ENCODE measurements at places on chromosomes 7 and 10. TPM values are rescaled to one million over a fixed set of nuclear protein-coding genes. Genes with fewer than 3 reads are reported as not detected.

The CPEB3 gene
- total RNA-seq: 6.8 TPM

The HTRA1 gene
- 108 TPM for total RNA-seq

DNA sequence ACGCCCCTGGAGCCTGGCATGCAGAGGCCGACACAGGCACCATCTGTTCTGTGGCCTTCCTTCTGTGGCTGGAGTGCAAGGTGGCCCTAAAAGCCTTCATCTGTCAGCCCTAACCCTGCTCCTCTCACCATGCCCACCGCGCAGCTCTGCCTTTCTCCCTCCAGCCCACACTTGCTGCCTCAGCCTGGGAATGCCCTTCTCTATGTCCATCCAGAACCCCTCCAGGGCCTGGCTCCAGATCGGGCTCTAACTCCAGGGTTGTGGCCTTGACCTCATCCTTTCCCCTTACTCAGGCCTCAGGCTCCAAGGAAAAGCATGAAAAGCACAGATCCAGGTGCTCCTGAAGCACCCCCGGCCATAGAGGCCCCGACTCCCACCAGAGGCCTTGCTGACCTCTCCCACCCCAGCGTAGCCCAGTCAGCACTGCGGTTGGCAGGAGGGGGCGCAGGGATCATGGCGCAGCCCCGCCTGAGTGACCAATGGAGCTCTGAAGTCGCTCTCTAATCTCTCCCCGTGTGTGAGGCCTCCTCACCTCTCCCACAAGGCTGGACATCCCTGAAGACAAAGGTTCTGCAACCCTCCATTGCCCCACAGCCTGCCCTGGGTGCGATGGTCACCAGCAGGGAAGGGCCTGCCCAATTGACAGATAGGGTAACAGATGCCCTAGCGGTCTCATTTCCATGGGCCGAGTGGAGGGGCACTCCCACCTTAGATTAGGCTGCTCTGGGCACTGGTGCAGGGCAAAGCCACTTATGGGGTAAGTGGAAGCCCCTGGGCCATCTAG, 9.2 kb downstream of the ZCCHC24 start:
- no peaks in the 10 kb centered on the region for H3K27me3 ChIP-seq
- H3K4me1 ChIP-seq: peaks cover 100% of the 10 kb centered on the region
- peak overlapping the region; percentile 96 for H3K27ac ChIP-seq
- no peak for DNase-seq
- H3K4me3 ChIP-seq: peak overlapping the region; percentile 19
- H3K36me3 ChIP-seq: peaks cover 21% of the 10 kb centered on the region

DNA sequence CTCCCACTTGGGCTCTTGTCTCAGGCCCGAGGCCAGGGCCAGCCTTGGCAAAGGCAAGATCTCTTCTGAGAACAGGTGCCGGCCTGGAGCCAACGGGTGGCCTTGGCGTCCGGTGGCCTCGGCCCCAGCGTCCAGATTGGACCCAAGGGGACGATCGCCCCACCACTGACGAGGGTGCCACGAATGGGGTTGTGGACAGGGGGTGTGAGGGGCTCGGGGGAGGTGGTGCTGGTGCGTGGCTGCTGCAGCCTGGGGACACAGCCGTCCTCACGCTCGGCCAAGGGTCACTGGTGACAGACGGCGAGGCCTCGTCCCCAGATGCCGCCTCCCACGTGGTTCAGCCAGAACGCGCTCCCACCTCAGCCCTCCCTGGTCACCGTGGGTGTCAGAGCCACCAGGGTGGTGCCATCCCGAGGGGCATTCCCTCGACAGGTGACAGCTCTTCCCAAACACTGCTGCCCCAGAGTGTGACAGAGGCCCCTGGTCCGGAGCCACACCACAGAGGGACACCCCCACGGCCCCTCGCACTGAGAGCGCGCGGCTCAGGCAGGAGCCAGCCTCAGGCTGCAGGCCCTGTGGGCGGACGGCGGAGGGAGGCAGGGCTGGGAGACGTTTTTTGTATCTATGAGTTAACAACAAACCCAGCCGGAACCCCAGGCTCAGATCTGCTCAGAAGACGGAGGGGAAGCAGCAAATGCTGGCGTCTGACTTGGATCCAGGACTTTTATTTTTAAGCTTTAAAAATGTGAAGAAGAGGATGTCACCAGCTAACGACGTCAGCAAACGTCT, 18.5 kb upstream of the CFAP46 start:
- H3K27me3 ChIP-seq: no peaks in the 10 kb centered on the region
- no peak overlapping the region for H3K4me3 ChIP-seq
- no peak overlapping the region for H3K27ac ChIP-seq
- peaks cover 20% of the 10 kb centered on the region for H3K4me1 ChIP-seq

DNA sequence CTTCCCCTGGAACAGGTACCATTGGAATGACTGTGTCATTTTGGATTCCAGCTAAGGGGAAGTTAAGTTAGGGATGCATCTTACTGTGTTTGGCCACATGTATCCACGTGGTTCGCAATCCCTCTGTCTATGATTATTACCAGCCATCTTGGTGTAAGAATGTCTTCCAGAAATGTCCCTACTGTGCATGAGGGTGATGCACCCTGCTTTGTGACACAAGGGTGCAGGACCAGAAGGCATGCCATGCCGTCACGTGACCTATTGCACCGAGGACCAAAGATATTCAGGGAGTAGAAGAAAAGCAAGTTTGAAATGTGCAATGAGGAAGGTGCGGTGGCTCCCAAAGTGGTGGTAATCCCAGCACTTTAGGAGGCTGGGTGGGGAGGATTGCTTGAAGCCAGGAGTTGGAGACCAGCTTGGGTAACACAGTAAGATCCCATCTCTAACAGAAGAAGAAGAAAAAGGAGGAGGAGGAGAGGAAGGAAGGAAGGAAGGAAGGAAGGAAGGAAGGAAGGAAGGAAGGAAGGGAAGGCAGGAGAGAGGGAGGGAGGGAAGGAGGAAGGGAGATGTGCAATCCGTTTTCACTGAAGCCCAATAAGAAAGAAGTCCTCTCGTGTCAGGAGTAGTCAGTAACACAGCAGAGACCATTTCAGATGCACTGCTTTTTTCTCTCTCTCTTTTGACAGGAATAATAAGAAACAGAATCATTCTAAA, 42.5 kb upstream of the USP6NL start:
- H3K4me3 ChIP-seq: no peak overlapping the region
- H3K27me3 ChIP-seq: no peaks in the 10 kb centered on the region
- no peaks in the 10 kb centered on the region for H3K36me3 ChIP-seq
